ENCODE measurements at places on chromosomes 3 and 15.

DNA sequence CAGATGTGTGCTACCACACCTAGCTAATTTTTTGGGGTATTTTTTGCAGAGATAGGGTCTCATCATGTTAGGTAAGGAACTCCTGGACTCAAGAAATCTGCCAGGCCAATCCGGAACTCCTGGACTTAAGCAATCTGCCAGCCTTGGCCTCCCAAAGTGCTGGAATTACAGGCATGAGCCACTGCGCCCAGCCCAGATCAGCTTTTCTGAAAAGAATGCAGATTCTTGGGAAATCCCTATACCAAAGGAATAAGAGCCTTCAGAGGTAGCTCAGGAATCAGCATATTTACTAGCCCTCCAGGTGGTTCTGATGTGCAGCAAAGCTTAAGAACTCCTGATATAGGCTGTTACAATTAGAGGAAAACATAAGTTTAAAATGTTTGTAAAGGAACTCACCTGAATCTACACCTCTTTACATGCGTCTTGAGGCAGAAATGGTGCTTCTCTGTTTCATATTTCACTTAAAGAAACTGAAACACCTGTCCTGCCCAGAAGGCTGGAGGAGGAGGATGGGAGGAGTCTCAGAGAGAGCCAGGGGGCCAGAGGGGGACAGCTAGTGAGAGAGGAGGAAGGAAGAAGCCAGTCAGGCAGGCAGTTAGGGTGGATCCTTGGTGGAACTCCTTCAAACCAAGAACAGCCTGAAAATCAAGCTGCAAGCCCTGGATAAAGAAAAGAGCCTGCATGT lies at the start of gene XCR1:
Gene XCR1, minus strand, starts transcription at position 463 of the 685 bp plus-strand sequence. CDS start 5,536 bp downstream, outside the sequence.
- DNase-seq, result no peak

- DNase-seq, result no peak
Observed at GRCh38 chr3:125331243-125331642, 43.9 kb downstream of the ZNF148 start.

- no peak for DNase-seq
Observed at GRCh38 chr3:9020426-9020825, 57.2 kb upstream of the RAD18 start.

DNA sequence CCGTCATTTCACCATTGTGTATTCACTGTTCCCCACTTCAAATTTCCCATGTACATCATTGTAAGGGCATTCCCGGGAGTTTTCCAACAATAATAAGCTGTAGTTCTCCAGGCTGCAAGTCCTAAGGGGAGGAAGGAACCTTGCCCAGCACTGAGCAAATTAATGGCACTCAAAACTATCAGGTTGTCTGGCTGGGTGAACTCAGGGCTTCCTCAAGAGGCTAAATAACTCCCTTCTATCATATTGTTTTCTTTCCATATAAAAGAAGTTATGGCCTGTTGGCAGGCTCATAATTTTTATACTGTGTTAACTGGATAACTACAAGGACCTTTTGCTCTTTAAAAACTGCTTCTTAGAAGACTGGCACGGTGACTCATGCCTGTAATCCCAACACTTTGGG lies 71.4 kb downstream of the SEMA6D start:
- no peak for DNase-seq

DNA sequence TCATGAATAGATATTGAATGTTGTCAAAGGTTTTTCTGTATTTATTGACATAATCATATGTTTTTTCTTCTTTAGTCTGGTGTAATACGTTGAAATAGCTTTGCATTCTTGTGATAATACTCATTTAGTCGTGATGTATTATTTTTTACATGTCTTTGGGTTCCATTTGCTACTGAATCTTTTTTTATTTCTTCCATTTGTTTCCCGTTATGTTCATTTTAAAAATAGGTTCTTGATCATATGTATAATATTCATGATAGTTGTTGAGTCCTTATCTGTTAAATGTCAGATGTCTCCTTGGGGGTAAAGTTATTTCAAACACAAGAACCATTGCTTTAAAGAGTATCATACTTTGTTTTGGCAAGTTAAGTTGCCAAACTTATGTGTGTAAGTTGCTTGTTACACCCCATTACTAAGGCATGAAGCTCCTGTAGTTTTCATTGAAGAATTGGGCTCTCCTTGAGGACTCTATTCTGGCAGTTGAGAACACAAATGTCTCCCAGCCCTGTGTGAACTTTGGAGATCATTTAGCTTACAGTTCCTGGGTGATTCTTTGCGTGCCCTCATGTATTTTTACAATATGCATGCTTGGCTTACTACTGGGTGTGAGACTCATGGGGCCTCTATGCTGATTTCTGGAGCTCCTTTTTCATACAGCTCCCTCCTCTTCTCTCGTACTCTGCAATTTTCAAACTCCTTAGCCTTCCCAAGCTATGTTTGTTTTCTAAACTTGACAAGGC lies 8.3 kb downstream of the AKAP13 start:
- DNase-seq, result no peak

DNA sequence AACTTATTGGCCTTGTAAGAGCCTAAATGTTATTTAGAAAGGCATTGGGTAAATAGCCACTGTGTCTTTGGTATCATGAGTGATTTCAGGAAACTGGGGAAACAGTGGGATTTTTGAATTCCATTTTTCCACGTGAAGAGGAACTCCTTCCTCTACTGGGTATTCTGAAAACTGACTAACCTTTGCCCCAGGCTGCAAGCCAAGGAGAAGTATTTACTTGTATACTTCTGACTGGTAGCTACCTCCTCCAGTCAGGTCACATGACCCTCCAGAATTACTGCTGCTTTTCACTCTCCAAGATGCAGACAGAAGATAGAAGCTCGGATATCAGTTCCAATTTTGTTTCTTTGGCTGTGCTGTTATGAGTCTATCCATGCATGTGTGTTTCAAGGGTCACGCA lies 50.9 kb upstream of the MAP3K13 start:
- no peak for DNase-seq
